Hepatocyte (in vitro differentiated cells): ENCODE measurements at places on chromosomes 16 and 17. TPM values are rescaled to one million over a fixed set of nuclear protein-coding genes. Genes with fewer than 3 reads are reported as not detected.

DNA sequence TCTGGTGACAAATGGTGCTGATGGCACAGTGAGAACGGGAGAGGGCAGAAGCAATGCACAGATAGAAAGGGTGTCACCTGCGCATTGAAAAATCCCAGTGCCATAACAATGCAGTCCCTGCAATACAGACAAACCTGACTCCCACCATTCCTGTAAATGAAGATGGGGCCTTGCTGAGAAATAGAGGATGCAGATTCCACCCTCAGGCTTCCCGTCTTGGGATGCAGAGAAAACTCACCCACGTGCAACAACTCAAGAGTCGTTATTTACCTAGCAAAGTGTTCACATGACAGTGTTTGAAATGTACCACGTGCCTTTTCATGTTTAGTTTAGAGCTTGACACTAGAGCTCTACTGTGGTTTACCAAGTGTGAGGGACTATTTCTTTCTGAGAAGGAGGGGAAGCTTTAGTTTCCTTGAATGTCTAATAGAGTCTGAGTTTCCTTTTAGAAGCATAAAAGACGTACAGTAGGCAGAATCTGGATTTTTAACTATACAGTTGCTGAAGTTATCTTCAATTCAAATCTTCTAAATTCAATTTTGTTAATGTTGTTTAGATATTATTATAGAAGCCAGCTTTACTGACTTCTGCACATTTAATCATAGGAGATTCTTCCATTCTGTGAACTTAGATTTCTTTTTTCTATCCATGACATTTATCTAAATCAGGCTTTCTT lies 35.6 kb downstream of the WWOX start:
- peak; percentile 22 for DNase-seq

MED13 gene
- 49.7 and 51.2 TPM in 2 replicates for total RNA-seq

GNAO1 gene
- 0.77 and 2.8 TPM in 2 replicates for total RNA-seq

GRCh38 chr16:68806981-68807380 lies 36.4 kb upstream of the TANGO6 start:
- DNase-seq, result no peak

ZP2 gene
- total RNA-seq, result 0.20 TPM in 1 of 2 replicates, not detected in the other

DNA sequence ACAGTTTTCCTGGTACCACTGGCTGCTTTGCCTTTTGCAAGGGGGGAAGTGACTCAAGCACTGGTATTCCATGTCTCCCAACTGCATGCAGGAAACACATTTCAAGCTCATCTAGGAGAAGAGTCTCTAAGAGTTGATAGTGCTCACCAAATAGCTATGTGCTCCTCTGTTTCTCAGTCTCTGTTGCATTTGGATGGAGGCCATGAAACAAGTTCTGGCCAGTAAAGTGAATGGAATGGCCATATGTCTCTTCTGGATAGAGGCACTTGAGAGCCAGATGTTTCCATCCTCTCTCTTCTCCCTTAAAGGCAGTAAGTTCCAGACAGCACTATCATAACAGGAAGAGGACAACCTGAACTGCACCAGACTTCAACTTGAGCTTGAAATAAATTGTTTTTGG lies 60.6 kb downstream of the C16orf82 start:
- no peak for DNase-seq

DNA sequence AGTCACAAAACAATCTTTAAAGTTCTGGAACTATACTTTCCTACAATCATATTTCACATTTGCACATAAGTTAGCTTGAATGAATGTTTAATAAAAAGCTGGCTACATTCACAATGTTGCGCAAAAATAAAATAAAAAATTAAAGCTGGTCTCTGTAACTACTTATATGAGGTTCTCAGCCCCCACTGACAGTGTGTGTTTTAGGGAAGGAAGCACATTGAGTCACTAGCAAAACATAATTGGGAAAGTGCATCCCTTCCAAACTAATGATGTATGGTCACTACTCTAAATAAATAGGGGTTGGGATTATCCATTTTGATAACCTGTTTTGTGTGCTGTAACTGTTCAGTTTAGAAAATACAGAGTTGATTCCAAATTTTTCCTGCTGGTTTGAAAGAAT lies 251.9 kb downstream of the IRX3 start:
- no peak for DNase-seq
